ENCODE measurements at places on chromosomes 2 and 18.
A peak's percentile ranks its signal among the peaks of the same experiment; 100 is the strongest.

GRCh38 chr2:206260188-206261012 is 14.1 kb upstream of the ZDBF2 start:
- DNase-seq, result no peak

GRCh38 chr2:96856776-96857666 is 795 bp downstream of the ANKRD39 start:
- no peak for DNase-seq

DNA sequence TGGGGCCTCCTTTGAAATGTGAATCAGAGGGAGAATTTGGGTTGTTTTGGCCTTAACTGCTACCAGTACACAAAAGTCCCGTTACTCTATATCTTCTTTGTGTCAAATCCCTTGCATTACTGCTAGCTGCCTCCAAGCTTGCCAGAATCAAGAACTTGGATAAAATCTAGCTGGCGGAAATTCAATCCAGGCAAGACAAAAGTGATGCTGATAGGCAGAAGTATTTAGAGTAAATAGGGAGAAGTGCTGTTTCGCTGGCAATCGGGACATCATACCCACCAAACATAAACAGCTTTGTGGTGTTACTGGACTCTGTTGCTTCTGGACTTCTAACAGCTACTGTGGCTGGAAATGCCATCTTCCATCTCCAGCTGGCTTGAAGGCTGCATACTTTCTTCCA is 2.5 kb downstream of the IFIH1 start:
- DNase-seq, result no peak

DNA sequence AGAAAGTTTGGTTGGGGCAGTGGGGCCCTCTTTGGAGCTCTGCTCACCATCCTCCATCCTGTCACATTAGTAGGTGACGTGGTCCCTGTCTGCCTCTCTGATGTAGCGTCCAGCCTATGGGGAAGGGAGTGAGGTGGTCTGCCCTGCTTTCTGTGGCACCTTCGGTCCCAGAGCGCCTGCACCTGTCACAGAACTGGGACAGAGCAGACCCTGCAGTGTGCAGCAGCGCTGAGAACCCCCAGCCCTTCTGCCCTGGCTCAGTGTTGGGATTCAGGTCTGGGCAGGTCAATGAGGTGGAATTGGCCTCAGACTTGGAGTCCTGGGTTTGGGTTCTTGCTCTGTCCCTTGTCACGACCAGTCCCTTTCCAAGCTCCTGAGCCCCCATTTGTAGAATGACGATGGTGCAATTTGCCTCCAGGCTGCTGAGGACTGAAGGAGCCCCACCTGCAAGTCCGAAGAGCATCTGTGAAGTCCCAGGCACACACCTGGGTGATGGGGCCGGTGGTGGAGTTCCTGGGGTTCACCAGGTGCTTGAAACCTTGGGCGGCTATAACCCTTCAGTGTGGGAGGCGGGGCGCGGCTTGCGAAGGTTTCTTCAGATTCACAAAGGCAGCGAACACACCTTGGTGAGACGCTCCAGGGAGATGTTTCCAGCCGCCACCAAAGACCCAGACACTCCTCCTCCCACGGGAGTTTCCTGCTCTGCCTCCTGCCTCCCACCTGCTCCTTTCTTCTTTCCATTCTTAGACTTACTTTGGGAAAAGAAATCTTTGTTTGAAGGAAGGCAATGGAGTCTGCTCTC is 265.4 kb upstream of the HDAC4 start:
- no peak for DNase-seq

DNA sequence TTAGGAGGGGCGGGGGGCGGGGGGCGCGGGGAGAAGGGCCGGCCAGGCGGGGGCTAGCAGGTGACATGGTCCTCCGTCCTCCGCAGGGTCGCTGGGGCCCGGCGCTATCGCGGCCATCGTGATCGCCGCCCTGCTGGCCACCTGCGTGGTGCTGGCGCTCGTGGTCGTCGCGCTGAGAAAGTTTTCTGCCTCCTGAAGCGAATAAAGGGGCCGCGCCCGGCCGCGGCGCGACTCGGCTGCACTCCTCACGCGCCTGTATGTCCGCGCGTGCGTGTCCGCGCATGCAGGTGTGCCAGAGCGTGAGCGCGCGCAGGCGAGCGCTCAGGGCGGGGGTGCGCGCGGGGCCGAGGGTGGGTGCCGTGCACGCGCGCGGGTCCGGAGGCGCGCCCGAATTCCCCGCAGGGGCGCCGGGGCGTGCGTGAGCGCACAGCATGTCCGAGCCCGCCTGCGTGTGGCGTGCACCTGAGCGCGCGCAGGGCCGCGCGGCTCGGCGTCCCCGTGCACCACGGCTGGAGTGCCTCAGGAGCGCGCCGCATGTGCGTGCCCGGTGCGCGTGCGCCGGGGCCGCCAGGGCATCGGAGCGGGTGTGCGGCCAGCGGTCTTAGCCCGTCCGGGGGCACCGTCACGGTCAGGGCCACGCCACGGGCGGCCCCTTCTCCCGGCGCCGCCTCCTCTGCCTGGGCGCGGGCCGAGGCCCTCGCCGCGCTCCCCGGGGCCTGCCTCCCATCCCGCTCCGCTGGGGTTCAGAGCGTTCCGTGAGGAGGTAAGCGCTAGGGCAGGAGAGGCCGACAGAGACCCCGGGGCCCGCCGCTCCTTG is 6.3 kb downstream of the SNORC start:
- DNase-seq, result peak; percentile 51

DNA sequence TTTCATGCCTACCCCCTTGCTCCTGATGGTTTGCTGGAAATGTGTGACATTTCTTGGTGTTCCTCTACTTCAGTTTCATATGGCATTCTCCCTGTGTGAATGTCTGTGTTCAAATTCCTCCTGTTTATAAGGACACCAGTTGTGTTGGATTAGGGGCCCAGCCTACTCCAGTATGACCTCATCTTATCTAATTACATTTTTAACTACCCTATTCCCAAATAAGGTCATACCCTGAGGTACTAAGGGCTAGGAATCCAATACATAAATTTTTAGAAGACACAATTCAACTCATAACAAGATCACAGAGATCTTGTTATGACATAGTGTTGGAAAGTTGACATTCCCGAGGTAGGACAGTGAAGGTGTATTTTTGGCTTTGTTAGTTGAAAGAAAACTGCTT is 5.5 kb downstream of the FAM210A start:
- no peak for DNase-seq

GRCh38 chr2:7180638-7181370 is 263.6 kb downstream of the RNF144A start:
- DNase-seq, result no peak

DNA sequence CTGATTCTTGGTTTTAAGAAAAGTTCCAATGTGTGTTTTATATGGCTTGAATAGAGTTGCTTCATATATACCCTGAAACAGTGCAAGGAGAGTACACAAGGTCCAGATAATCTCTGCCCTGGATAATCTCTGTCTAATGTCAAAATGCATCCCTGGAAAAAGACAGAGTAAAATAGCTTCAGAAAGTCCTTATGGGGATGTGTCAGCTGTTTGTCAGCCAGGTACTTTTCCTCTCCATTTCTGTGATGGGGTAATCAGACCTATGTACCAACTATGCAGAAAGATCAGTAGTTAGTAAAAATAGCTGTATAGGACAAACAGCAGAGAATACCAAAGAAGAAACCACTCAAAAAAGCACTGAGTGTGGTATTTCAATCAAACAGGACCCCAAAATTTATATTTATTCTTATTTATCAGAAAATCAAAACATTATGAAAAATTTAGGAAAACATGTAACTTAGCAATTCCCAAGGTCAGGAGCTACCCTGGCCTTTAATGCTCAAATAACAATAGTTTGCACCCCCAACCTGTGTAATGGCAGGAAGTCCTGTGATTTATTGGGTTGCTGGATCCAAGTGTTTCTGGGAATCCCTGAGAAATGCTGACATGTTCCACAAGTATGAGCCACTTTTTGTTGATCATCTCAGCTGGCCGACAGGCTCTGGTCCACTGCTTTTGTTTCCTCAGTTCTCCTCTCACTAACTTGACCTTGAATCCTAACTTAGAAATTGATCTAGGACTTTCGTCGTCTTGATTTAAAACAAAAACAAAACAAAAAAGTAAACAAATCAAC is 69.6 kb downstream of the MDH1 start:
- no peak for DNase-seq

DNA sequence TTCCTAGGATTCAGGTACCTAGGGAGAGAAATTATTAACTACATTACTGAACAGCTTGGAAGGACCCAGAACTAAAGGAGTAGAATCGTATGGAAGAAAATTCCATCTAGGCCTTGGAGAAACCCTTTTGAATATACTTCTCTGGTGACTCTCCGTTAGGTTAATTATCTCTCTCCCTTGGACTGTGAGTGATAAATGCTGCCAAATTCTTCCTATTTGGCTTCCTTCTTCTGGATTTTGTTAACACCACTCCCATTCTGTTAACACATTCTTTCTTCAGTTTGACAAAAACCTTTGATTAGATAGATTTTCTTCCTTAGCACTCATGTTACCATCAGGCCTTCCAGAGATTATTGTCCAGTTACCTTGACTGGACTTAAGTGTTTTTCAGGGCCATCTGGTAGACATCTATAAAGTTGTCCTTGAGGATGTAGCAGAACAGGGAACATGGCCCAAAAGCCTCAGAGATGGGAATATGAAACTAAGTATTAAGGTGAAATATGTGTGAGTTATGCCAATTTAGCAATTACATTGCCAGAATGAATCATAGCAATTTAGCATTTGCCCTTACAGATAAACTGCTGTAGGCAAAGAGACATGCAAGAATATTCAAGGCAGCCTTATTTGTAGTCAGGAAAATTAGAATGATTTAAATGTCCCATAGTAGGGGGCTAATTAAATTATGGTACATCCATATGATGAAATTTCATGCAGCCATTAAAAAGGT is 6.7 kb downstream of the CYP27A1 start:
- no peak for DNase-seq

- no peak for DNase-seq
Observed at GRCh38 chr2:7358865-7359447, 441.7 kb downstream of the RNF144A start.

- peak; percentile 26 for DNase-seq
Observed at GRCh38 chr18:76131738-76132137, 363.3 kb downstream of the ZNF516 start.

- DNase-seq, result no peak
Observed at GRCh38 chr2:237418300-237418699, 4.3 kb upstream of the COL6A3 start.

DNA sequence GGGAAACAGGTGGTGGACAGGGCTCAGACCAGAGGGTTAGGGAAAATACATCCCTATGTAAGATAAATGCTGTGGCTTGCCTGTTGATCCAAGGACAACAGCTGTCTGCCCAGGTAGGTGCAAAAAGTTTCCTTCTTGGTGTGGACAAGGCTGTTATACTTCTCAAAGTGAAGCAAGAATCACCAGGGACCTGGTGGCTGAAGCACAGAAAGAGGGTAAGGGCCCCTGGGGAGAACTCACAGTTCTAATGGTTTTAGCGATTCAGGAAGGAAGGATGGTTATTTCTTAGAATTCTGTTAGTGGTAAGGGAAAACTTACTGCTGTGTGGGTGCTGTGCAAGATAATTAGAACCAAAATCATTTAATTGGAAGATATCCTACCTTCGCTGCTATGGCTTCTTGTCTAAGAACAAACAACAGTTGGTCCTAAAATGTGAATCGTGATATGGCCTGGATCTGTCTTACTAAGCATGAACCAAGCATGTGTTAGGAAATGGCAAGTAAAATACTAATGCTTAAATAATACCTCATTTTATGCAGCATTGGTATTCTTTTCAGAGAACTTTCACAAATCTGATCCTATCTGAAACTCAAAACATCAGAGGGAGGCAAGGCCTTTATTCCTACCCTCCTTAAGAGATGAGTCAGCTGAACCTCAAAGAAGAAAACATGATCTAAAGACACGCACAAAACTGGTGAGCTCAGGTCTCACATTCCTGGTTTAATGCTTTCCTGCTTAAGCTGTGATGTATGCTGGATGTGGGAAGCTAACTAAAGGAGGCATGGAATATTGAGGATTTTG is 159.2 kb upstream of the THUMPD2 start:
- no peak for DNase-seq

GRCh38 chr2:24912986-24913385 is 7.1 kb downstream of the ADCY3 start:
- DNase-seq, result no peak

DNA sequence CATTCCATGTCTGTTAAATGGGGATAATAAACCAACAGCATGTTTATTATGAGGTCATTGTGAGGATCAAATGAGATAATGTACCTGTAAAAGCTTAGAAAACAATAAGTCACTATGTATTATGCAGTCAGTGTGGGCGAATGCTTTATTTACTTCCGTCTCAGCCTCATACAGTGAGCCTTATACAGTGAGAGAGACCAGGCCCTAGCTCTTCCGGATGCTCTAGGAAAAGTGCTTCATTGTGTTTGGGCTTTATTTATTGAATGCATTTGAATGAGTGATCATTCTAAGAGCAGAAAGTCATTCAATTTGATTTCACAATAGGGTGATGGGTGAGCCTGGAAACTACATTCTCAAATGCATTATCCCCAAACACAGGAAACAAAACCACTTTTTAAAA is 603.9 kb upstream of the FANCL start:
- DNase-seq, result no peak

All from activated T-cell treated with anti-CD3 and anti-CD28 coated beads, Interleukin-2, amount 50 U/mL, for 48 hours (primary cell).